ENCODE measurements at places on chromosomes 3 and 15. TPM values are rescaled to one million over a fixed set of nuclear protein-coding genes. Genes with fewer than 3 reads are reported as not detected.

HOMER2 gene
- total RNA-seq = not detected

ZNF620 gene
- total RNA-seq = 0.18 TPM

ATG3 gene
- total RNA-seq = 85.4 TPM

ARID3B gene
- 0.58 TPM for total RNA-seq

PSTPIP1 gene
- total RNA-seq = 0.18 TPM
